CD8-positive, alpha-beta memory T cell (primary cell): ENCODE measurements at places on chromosomes 3 and 15. TPM values are rescaled to one million over a fixed set of nuclear protein-coding genes. Genes with fewer than 3 reads are reported as not detected.

GRCh38 chr15:100279849-100280248, 61.9 kb downstream of the ADAMTS17 start:
- no peak overlapping the region for H3K27ac ChIP-seq
- no peaks in the 10 kb centered on the region for H3K27me3 ChIP-seq
- no peaks in the 10 kb centered on the region for H3K4me1 ChIP-seq
- H3K36me3 ChIP-seq: no peaks in the 10 kb centered on the region

- H3K27ac ChIP-seq: no peak overlapping the region
- H3K4me3 ChIP-seq: no peak overlapping the region
- no peaks in the 10 kb centered on the region for H3K4me1 ChIP-seq
- no peak for DNase-seq
Measured at GRCh38 chr3:179811321-179812095, 158.7 kb downstream of the USP13 start.

- H3K36me3 ChIP-seq: no peaks in the 10 kb centered on the region
- no peak overlapping the region for H3K27ac ChIP-seq
- H3K4me3 ChIP-seq: no peak overlapping the region
- DNase-seq: no peak
Measured at GRCh38 chr3:84998545-84998944, 39.8 kb downstream of the CADM2 start.

GRCh38 chr3:127791221-127791913, 30.9 kb downstream of the MGLL start:
- peaks cover 4% of the 10 kb centered on the region for H3K27me3 ChIP-seq
- H3K36me3 ChIP-seq: no peaks in the 10 kb centered on the region
- H3K27ac ChIP-seq: no peak overlapping the region
- H3K4me3 ChIP-seq: no peak overlapping the region
- DNase-seq: no peak

DNA sequence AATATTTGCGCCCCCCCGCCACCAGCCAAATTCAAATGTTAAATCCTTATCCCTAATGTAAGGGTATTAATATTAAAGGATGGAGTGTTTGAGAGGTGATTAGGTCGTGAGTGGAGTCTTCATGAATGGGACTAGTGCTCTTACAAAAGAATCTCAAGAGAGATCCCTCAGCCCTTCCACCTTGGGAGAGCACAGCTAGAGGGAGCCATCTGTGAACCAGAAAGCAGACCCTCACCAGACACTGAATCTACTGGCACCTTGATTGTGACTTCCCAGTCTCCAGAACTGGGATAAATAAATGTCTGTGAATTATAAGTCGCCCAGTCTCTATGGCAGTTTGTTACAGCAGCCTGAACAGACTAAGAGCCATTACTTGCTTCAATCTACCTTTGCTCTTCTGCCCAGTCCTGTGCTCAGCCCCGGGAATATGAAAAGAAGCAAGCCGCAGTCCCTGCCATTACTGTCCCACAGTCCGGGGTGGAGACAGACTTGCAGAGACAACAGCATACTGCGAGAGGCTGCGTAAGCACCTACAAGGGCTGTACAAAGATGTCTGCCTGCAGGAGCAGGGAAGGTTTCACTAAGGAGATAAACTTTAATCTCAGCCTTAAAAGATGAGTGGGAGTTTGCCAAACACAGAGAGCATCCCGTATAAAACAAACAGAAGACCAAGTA, 110.7 kb upstream of the TMCO5A start:
- H3K36me3 ChIP-seq: no peaks in the 10 kb centered on the region
- no peaks in the 10 kb centered on the region for H3K27me3 ChIP-seq
- H3K27ac ChIP-seq: no peak overlapping the region
- no peak overlapping the region for H3K4me3 ChIP-seq
- DNase-seq: no peak

GRCh38 chr3:161082063-161082462, 23.1 kb downstream of the B3GALNT1 start:
- no peak overlapping the region for H3K27ac ChIP-seq
- no peak for DNase-seq
- H3K4me3 ChIP-seq: no peak overlapping the region
- no peaks in the 10 kb centered on the region for H3K4me1 ChIP-seq
- no peaks in the 10 kb centered on the region for H3K36me3 ChIP-seq

- H3K4me1 ChIP-seq: no peaks in the 10 kb centered on the region
- H3K4me3 ChIP-seq: no peak overlapping the region
- no peak overlapping the region for H3K27ac ChIP-seq
- no peak for DNase-seq
- no peaks in the 10 kb centered on the region for H3K36me3 ChIP-seq
- no peaks in the 10 kb centered on the region for H3K27me3 ChIP-seq
Measured at GRCh38 chr15:80180986-80181385, 28.2 kb downstream of the FAH start.

GRCh38 chr15:93707751-93708150, 523.6 kb upstream of the MCTP2 start:
- no peak overlapping the region for H3K4me3 ChIP-seq
- no peak for DNase-seq
- no peaks in the 10 kb centered on the region for H3K27me3 ChIP-seq
- H3K36me3 ChIP-seq: no peaks in the 10 kb centered on the region

- no peaks in the 10 kb centered on the region for H3K27me3 ChIP-seq
- no peak overlapping the region for H3K27ac ChIP-seq
- no peak overlapping the region for H3K4me3 ChIP-seq
- no peaks in the 10 kb centered on the region for H3K36me3 ChIP-seq
- H3K4me1 ChIP-seq: no peaks in the 10 kb centered on the region
Measured at GRCh38 chr3:37652851-37653250, 208.8 kb upstream of the CTDSPL start.

- DNase-seq: no peak
- no peaks in the 10 kb centered on the region for H3K27me3 ChIP-seq
- H3K36me3 ChIP-seq: no peaks in the 10 kb centered on the region
- H3K27ac ChIP-seq: peak overlapping the region; percentile 92
- peak overlapping the region; percentile 59 for H3K4me3 ChIP-seq
Measured at GRCh38 chr3:48088056-48088748, 72.0 kb upstream of the MAP4 start.

- H3K4me1 ChIP-seq: no peaks in the 10 kb centered on the region
- no peaks in the 10 kb centered on the region for H3K27me3 ChIP-seq
- no peaks in the 10 kb centered on the region for H3K36me3 ChIP-seq
- H3K27ac ChIP-seq: no peak overlapping the region
- no peak for DNase-seq
Measured at GRCh38 chr3:197216169-197216860, 82.1 kb downstream of the DLG1 start.

DNA sequence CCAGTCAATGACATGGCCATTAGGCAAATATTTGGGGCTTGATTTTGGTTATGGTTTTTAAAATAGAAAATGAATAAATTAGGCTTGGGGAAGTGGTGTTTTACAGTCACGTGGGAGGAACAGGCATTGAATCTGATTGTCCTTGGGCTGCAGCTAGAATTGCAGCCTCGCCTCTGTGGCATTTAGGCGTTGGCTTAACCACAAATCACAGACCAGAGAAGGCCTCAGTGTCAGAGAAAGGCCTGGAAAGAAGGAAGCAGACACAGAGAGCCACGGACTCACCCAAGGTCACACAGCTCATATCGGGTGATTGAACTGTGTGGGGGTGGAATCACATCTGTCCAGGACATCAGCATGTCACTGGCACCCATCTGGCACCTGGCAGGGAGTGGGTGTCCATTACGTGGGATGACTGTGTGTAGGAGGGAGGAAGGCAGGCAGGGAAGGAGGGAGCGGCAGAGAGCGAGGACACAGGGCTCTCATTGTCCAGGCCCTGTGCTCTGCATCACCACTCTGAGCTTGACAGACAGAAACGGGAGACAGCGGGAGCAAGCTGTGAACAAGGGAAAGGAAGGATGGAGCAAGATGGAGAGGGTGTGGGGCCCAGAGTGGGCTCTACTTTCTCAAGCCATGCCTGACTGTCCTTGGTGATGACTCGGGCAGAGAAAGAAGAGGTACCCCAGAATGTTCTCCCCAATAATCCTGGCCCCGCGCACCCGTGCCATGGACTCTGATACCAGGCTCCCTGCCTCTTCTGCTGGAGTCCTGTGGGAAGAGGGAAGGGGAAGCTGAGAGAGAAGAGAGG, 186.4 kb downstream of the FAM43A start:
- H3K36me3 ChIP-seq: no peaks in the 10 kb centered on the region
- DNase-seq: no peak

- DNase-seq: no peak
- H3K27ac ChIP-seq: no peak overlapping the region
- no peaks in the 10 kb centered on the region for H3K4me1 ChIP-seq
Measured at GRCh38 chr3:184746131-184747120, 34.6 kb upstream of the MAGEF1 start.

GRCh38 chr3:145604851-145605250, 556.1 kb downstream of the PLOD2 start:
- H3K36me3 ChIP-seq: no peaks in the 10 kb centered on the region
- no peaks in the 10 kb centered on the region for H3K27me3 ChIP-seq
- no peak overlapping the region for H3K4me3 ChIP-seq
- DNase-seq: no peak
- no peak overlapping the region for H3K27ac ChIP-seq

DNA sequence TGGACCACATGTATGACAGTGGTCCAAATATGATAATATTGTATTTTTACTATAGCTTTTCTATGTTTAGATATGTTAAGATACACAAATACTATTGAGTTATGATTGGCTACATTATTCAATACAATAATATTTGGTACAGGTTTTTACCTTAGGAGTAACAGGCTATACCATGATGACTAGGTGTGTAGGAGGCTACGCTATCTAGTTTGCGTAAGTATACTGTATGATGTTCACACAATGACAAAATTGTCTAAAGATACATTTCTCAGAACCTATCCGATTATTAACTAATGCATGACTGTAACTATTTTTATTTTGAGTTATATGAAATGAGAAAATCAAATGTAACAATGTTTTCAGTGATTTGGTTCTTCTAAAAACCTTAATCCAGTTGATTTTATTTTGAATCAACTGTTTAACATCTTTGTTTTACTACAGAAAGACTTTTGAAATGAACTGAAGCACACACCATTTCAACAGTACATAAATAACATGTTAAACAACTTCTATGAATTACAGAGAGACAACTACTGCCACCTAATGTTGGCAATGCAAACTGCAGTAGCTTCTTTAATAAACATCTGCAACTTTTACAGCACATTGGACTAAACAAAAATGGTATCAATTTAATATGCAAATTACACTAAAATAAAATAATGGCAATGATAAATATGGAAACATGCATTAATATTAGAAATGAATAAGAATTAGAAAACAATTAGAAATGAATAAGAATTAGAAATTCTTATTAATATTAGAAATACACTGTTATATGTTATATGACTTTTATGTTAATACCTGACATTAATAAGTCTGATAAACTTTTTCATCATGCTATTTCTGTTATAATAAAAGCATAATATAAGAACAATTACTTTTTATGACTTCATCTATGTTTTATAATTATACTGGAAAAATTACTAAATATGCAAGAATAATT, 255.7 kb downstream of the MBNL1 start:
- H3K4me3 ChIP-seq: no peak overlapping the region
- no peaks in the 10 kb centered on the region for H3K36me3 ChIP-seq
- no peak overlapping the region for H3K27ac ChIP-seq
- no peaks in the 10 kb centered on the region for H3K27me3 ChIP-seq
- no peak for DNase-seq

DNA sequence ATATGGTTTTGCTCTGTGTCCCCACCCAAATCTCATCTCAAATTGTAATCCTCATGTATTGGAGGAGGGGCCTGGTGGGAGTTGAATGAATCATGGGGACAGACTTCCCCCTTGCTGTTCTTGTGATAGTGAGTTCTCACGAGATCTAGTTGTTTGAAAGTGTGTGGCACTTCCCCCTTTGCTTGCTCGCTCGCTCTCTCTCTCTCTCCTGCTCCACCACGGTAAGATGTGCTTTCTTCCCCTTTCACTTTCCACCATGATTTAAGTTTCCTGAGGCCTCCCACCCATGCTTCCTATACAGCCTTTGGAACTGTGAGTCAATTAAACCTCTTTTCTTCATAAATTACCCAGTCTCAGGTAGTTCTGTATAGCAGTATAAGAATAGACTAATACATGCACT, 60.7 kb downstream of the GSK3B start:
- H3K36me3 ChIP-seq: no peaks in the 10 kb centered on the region
- H3K27ac ChIP-seq: no peak overlapping the region
- no peaks in the 10 kb centered on the region for H3K27me3 ChIP-seq
- H3K4me3 ChIP-seq: no peak overlapping the region
- no peak for DNase-seq

GRCh38 chr3:42786631-42787030, 13.6 kb upstream of the CCDC13 start:
- H3K27me3 ChIP-seq: no peaks in the 10 kb centered on the region
- H3K36me3 ChIP-seq: no peaks in the 10 kb centered on the region
- no peaks in the 10 kb centered on the region for H3K4me1 ChIP-seq
- H3K27ac ChIP-seq: no peak overlapping the region
- no peak for DNase-seq
- no peak overlapping the region for H3K4me3 ChIP-seq

GRCh38 chr15:69475769-69476358, 23.2 kb downstream of the RPLP1 start:
- no peak overlapping the region for H3K27ac ChIP-seq
- H3K36me3 ChIP-seq: no peaks in the 10 kb centered on the region
- H3K4me1 ChIP-seq: no peaks in the 10 kb centered on the region

DNA sequence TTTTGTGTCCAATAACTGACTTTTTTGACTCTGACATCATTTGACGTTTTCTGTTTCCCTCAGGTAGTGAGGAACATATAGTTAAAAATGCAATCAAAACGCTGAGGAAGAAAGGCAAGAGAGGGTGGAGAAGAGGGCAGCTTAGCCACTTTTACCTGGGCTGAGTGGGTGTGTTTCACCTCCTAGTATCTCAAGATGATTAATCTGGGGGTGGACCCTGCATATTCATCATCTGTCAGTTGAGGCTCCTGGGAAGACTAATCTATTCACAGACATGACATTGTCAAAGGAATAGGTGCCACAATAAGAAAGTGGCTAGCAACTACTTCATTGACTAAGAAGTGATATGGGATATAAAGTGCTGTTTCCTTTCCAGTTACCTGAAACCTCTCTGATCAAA, 331.5 kb upstream of the RARB start:
- no peak for DNase-seq
- no peaks in the 10 kb centered on the region for H3K27me3 ChIP-seq
- no peak overlapping the region for H3K4me3 ChIP-seq
- H3K27ac ChIP-seq: no peak overlapping the region
- H3K36me3 ChIP-seq: no peaks in the 10 kb centered on the region
- H3K4me1 ChIP-seq: no peaks in the 10 kb centered on the region

Gene MNS1
- 0.74 TPM for total RNA-seq

Gene CCR2
- total RNA-seq: 0.74 TPM

Gene ZNF660
- total RNA-seq: 0.35 TPM

Gene ALDH1A3
- not detected for total RNA-seq

Gene TRIM59
- total RNA-seq: 30.7 TPM

Gene KIAA1143
- 41.7 TPM for total RNA-seq

Gene THAP10
- 0.20 TPM for total RNA-seq

Gene HHATL
- total RNA-seq: not detected

Gene SGO1
- 15.6 TPM for total RNA-seq

Gene DLL4
- not detected for total RNA-seq

Gene KY
- not detected for total RNA-seq

Gene POLQ
- 12.4 TPM for total RNA-seq

Gene CCDC54
- total RNA-seq: not detected

Gene CFAP92
- not detected for total RNA-seq
